ENCODE measurements at places on chromosomes 6 and 20.
A peak's percentile ranks its signal among the peaks of the same experiment; 100 is the strongest.

DNA sequence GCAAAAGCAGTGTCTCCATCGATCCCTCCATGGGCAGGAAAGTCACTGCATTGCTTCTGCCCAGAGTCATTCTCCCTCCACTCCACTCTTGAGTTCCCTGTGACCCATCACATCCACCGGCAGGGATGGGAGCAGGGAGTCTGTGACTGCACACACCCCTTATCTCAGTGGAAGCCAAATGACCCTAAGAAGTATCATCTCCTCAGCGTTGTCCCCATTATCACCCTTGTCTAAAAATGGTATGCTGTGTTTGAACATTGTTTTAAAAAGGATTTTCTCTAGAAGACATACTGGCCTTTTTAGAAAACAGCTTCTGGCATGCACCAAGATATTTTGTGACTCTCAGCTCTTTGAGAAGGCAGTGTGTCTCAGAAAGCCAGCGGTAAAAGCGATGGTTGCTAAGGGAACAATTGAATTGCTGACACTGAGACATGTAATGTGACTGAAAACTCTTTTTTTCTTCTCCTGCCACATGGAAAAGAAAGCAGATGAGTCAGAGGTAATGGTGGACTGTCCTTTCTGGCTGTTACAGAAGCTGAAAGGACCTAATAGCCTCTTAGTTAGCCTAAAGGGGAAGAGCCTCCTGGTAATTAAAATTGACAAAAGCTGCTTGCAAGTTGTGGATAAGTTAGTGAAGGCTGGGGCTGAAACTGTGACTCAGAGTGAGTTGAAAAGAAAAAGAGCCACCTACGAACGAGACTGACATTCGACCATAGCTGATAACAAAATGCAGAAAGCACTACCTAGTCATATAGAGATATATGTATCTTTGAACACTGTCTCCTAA lies 120.5 kb downstream of the MAP3K7 start:
- peaks cover 16% of the 10 kb centered on the region for H3K4me1 ChIP-seq
- no peak overlapping the region for H3K27ac ChIP-seq
- no peak for DNase-seq
- no peak overlapping the region for H3K4me3 ChIP-seq
- H3K27me3 ChIP-seq = no peaks in the 10 kb centered on the region
- H3K36me3 ChIP-seq = no peaks in the 10 kb centered on the region

- H3K27ac ChIP-seq = no peak overlapping the region
- no peak overlapping the region for H3K4me3 ChIP-seq
- no peaks in the 10 kb centered on the region for H3K36me3 ChIP-seq
- no peak for DNase-seq
- H3K27me3 ChIP-seq = no peaks in the 10 kb centered on the region
- no peaks in the 10 kb centered on the region for H3K4me1 ChIP-seq
Observed at GRCh38 chr6:159831373-159831679, 31.2 kb downstream of the PNLDC1 start.

DNA sequence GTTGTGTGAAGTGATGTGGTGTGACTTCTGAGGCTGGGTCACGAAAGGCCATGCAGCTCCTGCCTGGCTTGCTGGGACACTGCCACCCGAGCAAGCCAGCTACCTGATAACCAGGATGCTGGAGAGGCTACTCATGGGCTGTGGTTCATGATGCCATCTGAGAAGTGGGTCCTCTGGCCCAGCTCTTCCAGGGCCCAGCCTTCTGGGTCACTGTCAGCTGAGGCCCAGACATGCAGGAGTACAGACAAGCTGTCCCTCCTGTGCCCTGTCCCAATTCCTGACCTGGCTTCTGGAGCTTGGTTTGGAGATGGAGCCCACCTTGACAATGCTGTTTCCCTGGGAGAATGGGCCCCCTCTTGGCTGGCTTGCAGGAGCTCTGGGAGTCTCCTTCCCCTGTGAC lies 87.0 kb downstream of the DHX35 start:
- H3K27ac ChIP-seq = no peak overlapping the region
- DNase-seq = no peak
- H3K27me3 ChIP-seq = no peaks in the 10 kb centered on the region
- H3K4me3 ChIP-seq = peak overlapping the region; percentile 54
- peaks cover 6% of the 10 kb centered on the region for H3K4me1 ChIP-seq

GRCh38 chr20:62477669-62478455 lies 2.1 kb upstream of the GATA5 start:
- peaks cover 18% of the 10 kb centered on the region for H3K4me1 ChIP-seq
- no peaks in the 10 kb centered on the region for H3K36me3 ChIP-seq
- no peak overlapping the region for H3K4me3 ChIP-seq

GRCh38 chr6:3233904-3234303 lies 6.5 kb upstream of the TUBB2B start:
- H3K27ac ChIP-seq = no peak overlapping the region
- H3K4me3 ChIP-seq = no peak overlapping the region

- no peaks in the 10 kb centered on the region for H3K4me1 ChIP-seq
- H3K27me3 ChIP-seq = no peaks in the 10 kb centered on the region
- H3K27ac ChIP-seq = no peak overlapping the region
- DNase-seq = no peak
Observed at GRCh38 chr20:39089029-39089428, 126.9 kb downstream of the DHX35 start.

DNA sequence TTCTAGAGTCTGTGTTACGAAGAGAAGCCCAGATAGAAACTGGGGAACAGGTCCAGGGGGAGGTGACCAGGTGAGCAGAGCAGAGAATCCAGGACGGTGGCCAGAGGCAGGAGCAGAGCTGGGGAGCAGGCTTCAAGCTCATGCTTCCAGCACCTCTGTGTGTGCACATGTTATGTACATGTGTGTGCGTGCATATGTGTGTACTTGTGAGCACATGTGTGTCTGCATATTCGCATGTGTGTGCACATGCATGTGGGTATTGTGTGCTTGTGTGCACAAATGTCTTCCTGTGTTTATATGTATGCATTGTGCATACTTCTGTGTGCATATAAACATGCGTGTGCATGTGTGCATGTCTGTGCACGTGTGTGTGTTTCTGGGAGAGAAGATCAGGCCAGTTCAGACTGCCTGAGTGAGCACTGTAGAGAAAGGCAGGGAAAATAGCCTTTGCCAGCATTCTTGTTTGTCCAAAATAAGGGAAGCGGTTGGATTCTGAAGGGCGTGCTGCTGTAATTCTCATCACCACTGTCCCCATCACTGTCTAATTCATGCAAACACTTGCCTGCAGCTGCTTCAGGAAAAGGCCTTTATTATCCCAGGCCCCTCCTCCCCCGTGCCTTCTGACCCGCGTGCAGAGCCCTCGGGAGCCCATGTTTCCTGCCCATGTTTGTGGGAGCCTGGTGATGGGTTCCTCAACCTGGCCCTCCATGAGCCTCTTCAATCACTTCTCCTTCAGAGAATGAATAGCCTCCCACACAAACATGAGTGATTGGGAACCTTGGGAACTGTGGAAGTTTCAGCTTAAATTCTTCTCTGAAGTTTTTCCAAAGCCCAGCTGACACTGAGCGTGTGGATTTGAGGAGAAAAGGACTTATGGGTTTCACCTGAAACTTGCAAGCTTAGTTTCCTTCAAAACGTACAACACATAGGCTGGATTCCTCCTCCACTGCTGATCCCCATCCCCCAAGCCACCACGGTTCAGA lies 161.7 kb upstream of the AFDN start:
- H3K4me3 ChIP-seq = no peak overlapping the region
- no peaks in the 10 kb centered on the region for H3K4me1 ChIP-seq
- no peaks in the 10 kb centered on the region for H3K27me3 ChIP-seq
- H3K27ac ChIP-seq = no peak overlapping the region

DNA sequence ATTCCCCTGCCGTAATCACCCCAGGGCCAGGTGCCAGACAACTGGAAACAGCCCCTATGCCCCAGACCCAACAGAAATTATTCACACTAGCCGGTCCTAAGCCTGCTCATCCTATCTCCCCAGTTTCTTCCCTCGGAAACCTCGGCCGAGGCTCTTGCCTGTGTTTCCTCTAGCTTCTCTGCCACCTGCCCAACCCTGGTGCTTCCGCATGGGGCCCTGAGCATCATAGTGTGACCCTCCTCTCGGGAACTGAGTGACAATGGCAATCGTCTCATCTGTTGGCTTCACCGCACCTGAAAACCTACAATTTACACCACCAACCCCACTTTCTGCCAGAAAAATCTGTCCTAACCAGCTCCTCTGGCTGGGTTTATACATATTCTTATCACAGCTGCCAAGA lies 257.3 kb downstream of the SOD2 start:
- H3K4me3 ChIP-seq = no peak overlapping the region
- H3K36me3 ChIP-seq = no peaks in the 10 kb centered on the region
- H3K4me1 ChIP-seq = no peaks in the 10 kb centered on the region
- no peak for DNase-seq
- no peak overlapping the region for H3K27ac ChIP-seq

Data from esophagus squamous epithelium (tissue), 5 donors.